ENCODE measurements at places on chromosomes 1 and 21. TPM values are rescaled to one million over a fixed set of nuclear protein-coding genes. Genes with fewer than 3 reads are reported as not detected.

UCK2 gene
- 126 TPM for total RNA-seq

- no peak for DNase-seq
Observed at GRCh38 chr1:4060850-4061249, 160.8 kb upstream of the C1orf174 start.

DNA sequence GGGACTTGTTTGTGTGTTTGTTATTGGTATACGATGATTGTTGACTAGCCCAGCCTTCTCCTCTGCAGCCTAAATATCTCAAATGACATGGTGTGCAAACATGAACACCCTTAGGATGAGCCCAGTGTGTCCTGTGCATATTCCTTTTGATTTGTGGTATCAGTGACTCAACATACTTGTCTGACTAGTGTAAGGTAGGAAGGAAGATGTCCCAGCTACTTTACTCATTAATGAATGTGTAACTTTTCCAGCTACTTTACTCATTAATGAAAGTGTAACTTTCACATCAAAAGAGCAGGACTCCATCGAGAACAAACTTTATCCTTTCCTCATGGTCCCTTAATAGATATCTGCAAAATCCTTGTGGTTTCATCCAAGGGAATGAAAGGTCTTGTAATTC, 2.7 kb upstream of the ZNF692 start:
- no peak for DNase-seq

GRCh38 chr21:31265366-31266013, 78.6 kb downstream of the TIAM1 start:
- DNase-seq = no peak

NBPF14 gene
- total RNA-seq = 9.4 TPM

GRCh38 chr1:11462224-11462923, 16.6 kb upstream of the DISP3 start:
- no peak for DNase-seq

- DNase-seq = no peak
Observed at GRCh38 chr21:21457077-21457476, 458.9 kb downstream of the NCAM2 start.

Measured in epithelial cell of proximal tubule (primary cell).